ENCODE measurements at places on chromosomes 3 and 15.

- no peak for DNase-seq
Measured at GRCh38 chr3:187678726-187679268, 8.6 kb upstream of the SST start.

DNA sequence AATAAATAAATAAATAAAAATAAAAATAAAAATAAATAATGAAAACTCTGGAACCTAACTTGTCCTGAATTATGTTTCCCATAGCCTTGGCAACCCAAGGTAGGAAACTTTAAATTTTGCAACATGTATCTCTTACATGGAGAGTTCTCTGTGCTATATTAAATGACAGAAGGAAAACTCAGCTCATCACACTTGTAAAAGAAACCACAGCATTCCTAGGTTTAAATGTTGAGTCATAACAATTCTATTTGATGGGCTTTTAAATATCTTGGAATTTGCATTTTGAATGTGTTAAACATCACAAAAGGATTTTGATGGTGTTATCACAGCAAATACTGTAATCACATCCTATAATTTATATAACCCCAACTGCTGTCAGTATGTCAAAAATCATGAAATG is 144.2 kb downstream of the LRTM1 start:
- no peak for DNase-seq

- no peak for DNase-seq
Measured at GRCh38 chr3:85533586-85533985, 574.8 kb downstream of the CADM2 start.

DNA sequence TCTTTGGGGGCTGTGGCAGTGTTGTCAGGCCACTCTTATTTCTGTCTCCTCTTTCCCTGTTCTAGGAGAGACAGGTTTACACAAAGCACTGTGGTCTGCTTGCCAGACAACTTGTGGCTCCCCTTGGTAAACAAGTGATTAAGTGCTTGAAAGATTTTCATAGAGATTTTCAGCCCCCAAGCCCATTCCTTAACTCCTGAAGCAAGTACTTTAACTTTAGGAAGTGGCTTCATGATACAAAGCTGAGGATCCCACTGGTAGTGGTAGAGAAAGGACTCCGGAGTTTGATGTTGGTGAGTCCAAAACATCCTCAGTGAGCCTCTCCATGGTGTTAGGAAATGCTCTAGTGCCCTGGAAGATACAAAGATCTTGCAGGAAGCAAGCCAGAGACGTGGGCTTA is 12.0 kb downstream of the ZBTB38 start:
- DNase-seq = no peak

- DNase-seq = no peak
Measured at GRCh38 chr3:10780243-10780642, 35.8 kb upstream of the SLC6A11 start.

DNA sequence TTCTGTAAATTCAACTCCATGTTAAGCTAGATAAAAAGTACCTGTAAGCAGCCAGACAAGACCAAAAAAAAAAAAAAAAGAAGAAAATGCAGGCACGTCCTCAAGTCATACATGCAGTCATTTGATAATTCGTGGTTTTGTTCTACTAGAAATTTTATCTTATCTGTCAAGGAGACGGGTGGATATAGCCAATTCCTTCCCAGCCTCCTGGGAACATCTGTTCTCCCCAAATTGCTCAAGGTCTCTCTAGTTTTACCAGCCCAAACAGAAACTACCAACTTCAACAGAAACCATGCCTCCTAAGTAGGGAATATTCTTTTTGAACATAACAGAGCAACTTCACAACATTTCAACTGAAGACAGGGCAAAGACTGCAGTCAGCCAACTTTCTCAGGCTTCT is 19.5 kb downstream of the RYK start:
- no peak for DNase-seq

- DNase-seq = no peak
Measured at GRCh38 chr3:50567011-50567385, 549 bp downstream of the C3orf18 start.

- DNase-seq = no peak
Measured at GRCh38 chr3:48402281-48402732, 27.6 kb downstream of the PLXNB1 start.

GRCh38 chr15:29089731-29090616 is 179.6 kb downstream of the NSMCE3 start:
- DNase-seq = no peak

GRCh38 chr15:83044156-83044555 is 22.9 kb downstream of the BTBD1 start:
- no peak for DNase-seq

DNA sequence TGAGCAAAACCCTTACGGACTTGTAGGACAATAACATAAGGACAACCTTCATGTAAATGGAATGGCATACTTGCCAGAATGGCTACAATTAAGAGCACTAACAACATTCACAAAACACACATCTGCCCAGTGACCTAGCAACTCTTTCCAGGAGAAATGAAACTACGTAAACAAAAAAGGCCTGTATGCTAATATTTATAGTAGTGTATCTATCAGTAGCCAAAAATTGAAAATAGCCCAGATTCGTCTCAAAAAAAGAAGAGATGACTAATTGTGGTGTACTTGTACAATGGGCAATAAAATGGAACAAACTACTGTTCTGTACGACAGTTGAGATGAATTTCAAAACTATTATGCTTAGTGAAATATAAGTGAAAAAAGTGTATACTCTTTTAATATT is 38.4 kb downstream of the CMC1 start:
- DNase-seq = no peak

DNA sequence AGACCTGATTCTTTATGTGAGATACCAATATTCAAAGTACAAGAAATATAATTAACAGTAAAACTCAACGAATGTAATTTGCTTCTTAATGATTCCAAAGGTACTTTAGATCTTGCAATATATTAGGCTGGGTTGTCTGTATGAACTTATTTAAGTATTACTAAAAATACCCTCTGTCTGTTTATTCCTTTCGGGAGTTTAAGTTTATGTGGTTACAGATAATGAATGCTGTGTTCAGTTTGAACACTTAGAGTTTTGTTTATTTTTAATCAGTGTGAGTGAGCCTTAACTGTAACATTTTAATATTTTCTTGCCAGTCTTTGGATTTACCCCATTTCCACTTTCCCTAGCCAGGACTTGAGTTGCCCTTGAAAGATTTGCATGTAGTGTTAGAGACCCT is 3.5 kb downstream of the PDE8A start:
- DNase-seq = no peak

DNA sequence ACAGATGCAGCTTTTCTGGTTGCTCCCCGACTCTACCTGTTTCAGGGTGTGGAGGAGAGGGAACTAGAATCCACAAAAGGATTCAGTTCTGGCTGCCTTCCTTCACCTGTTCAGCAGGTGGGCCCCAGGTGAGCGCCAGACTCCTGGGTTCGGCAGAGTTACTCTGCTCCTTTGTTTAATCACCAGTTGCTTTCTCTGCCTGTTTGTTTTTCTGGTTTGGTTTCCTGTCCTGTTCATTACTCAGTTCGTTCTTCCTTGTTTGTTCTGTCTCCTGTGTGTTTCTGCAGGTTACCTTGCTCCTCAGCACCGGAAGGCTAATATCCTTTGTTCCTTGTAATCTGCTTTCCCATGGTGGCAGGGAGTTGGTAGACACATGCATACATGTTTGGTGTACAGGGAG is 508.5 kb upstream of the ATP11B start:
- no peak for DNase-seq

GRCh38 chr15:100812802-100813201 is 66.8 kb upstream of the ALDH1A3 start:
- DNase-seq = no peak

GRCh38 chr3:2343031-2343682 is 244.5 kb downstream of the CNTN4 start:
- DNase-seq = no peak

DNA sequence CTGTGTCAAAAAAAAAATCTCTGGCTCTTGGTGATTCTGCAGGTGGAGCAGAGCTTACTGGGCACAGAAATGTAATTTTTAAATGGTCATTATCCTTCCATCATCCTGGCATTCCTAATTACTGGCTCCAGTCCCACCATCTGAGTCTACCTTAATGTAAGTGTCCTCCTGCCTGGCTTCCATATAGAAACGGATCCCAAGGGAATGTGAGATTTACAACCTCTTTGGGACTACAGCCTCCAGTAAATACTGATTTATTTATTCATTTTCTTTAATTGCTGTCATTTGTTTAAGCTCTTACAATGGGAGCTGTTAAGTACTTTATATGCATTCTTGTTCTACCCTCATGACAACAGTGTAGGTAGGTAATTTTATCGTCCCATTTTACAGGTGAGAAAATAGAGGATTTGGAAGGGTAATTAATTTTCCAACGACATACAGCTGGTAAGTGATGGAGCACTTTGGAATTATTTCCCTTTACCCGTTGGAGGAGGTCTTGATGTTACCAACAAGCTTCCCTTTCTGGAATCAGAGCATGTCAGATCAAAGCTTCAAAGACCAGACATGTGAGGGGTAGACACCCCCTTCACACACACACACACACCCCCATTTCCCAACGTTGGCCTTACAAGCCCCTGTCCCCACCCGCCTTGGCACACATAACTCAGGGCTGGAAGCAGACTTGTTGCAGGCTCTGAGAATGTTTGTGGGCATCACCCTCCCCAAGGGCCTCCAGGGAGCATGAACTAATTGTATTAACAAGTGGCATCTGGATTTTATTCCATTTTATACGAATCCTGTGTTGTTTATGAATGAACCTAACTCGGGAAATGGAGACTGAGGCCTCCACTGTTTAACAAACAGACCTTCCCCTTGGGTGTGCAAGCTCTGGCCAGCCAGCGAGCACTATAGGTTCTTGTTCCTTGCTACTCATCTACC is 116.9 kb downstream of the ALDH1A2 start:
- no peak for DNase-seq

DNA sequence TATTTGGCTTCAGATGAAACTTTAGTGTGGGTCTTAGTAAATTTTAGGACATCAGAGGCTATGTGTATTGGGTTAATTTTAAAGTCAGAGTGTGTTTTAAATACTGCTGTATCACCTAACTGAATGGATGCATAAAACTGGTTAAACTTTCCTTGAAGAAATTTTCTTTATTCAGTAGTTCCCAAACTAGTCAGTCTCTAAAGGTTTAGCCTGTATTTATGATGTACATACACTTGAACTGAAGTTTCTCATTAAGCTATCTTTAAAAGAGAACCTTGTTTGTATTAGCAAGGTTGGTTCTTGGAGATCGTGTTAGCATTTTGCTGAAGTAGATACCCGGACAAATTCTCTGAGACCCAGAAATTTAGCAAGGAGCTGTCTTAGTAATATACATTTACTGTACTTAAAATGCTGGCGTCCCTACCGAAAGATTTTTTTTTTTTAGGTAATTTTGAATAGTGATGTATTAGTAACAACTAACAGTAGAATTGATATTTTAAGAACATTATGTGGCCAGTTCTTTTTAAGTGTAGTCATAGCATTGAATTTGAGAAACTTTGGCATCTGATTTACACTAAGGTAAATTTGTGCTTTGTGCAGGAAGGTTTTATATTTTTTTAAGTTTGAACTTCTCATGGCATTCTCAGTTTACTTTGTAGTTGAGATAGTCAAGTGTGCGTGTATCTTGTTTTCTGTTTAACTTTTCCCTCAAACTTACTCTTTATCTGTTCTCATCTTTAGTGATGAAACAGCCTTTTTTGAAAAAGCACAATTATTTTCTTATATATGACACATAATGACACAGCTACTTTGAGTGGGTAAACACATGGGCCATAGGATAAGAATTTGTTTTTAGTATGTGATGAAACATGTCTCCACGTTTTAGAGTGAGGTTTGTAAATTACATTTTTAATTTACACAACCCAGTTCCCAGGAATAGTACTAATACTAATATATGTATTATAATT is 2.9 kb downstream of the DIPK2A start:
- DNase-seq = no peak

DNA sequence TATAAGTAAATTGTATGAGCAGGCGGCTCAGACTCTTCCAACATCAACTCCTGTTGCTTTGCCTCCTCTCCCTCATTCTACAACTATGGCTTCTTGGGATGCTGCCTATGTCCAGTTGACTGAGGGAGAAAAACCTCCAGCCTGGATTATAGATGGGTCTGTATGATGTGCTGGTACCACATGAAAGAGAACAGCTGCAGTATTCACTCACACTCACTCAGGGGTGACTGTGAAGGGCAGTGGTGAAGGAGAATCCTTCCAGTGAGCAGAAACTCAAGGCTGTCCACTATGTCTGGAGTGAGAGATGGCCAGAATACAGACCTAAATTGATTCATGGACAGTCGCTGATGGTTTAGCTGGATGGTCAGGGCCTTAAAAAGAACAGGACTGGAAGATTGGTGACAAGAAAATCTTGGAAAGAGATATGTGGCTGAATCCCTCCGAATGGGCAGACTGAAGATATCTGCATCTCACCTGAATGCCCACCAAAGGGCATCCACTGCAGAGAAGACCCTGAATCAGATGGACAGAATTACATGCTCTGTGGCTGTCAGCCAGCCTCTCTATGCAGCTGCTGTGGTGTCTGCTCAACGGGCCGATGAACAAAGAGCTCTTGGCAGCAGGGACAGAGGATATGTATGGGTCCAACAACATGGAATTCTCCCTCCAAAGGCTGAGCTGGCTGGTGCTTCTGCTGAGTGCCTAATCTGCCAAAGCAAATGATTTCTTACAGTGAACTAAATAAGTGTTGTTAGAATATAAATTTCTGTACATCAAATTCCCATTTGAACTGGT is 1.9 kb upstream of the BCL2L10 start:
- no peak for DNase-seq

GRCh38 chr15:85097725-85098124 is 116.1 kb downstream of the PDE8A start:
- DNase-seq = no peak

DNA sequence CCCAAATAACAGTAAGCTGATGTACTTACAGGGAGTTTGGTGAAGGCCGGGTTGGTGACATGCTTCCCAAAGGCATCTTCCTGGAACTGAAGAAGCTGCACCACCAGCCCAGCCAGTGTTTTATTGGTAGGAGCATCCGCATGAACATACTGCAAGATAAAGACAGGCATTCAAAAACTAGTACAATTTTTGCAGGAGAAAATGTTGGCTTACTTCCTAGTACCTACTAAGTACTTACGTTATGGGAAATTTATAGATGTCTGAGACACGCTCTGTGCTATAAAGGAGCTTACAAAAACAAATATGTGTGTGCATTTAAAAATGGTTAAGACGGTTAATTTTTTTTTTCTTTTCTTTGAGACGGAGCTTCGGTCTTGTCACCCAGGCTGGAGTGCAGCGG is 8.9 kb downstream of the SMARCC1 start:
- DNase-seq = no peak

- no peak for DNase-seq
Measured at GRCh38 chr15:62785881-62786828, 256.4 kb upstream of the TPM1 start.

GRCh38 chr3:196650740-196651311 is 11.3 kb downstream of the NRROS start:
- DNase-seq = no peak

- DNase-seq = no peak
Measured at GRCh38 chr15:101102746-101103145, 149.1 kb downstream of the CHSY1 start.

- no peak for DNase-seq
Measured at GRCh38 chr3:150237490-150237889, 170.6 kb upstream of the TSC22D2 start.

GRCh38 chr3:78861156-78861555 is 906.6 kb downstream of the ROBO1 start:
- DNase-seq = no peak

- DNase-seq = no peak
Measured at GRCh38 chr3:112376992-112377391, 44.0 kb downstream of the CD200 start.
